ENCODE measurements at places on chromosomes 1 and 21. TPM values are rescaled to one million over a fixed set of nuclear protein-coding genes. Genes with fewer than 3 reads are reported as not detected.

ACTL8 gene
- total RNA-seq = not detected

TNN gene
- not detected for total RNA-seq

CADM3 gene
- 0.26 TPM for total RNA-seq

CRP gene
- not detected for total RNA-seq

PADI2 gene
- 0.31 TPM for total RNA-seq

Data from A172 (cell line).